Aorta (tissue), 5 donors: ENCODE measurements at places on chromosomes 7 and 10. TPM values are rescaled to one million over a fixed set of nuclear protein-coding genes. Genes with fewer than 3 reads are reported as not detected.
A peak's percentile ranks its signal among the peaks of the same experiment; 100 is the strongest.

GRCh38 chr7:4606797-4607196 is 75.3 kb upstream of the FOXK1 start:
- H3K4me3 ChIP-seq = no peak overlapping the region
- H3K36me3 ChIP-seq = no peaks in the 10 kb centered on the region
- peak; percentile 24 for DNase-seq
- no peaks in the 10 kb centered on the region for H3K4me1 ChIP-seq
- H3K27me3 ChIP-seq = peaks cover 2% of the 10 kb centered on the region

DNA sequence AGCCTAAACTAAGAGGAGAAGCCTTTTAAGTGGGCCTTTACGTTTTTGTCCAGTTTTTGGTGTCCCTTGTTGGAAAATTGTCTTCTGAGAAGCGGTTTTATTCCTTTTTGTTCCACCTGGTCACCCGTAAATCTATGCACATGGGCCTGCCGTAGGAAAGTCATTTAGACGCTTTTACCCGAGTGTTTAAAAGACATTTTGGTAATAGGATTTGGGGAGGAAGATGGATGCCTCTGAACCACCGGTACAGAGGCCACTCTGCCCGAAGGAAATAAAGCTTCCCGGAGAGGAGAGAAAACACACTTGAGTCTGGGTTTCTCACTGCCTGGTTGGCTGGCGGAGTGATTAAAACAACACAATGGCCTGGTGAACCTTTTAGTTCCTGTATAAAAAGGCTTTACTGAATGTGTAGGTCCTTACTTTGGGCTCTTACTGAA is 760 bp downstream of the THNSL1 start:
- H3K36me3 ChIP-seq = no peaks in the 10 kb centered on the region
- no peaks in the 10 kb centered on the region for H3K27me3 ChIP-seq
- H3K27ac ChIP-seq = peak overlapping the region; percentile 94
- H3K4me1 ChIP-seq = no peaks in the 10 kb centered on the region
- peak overlapping the region; percentile 84 for H3K4me3 ChIP-seq
- no peak for DNase-seq

DNA sequence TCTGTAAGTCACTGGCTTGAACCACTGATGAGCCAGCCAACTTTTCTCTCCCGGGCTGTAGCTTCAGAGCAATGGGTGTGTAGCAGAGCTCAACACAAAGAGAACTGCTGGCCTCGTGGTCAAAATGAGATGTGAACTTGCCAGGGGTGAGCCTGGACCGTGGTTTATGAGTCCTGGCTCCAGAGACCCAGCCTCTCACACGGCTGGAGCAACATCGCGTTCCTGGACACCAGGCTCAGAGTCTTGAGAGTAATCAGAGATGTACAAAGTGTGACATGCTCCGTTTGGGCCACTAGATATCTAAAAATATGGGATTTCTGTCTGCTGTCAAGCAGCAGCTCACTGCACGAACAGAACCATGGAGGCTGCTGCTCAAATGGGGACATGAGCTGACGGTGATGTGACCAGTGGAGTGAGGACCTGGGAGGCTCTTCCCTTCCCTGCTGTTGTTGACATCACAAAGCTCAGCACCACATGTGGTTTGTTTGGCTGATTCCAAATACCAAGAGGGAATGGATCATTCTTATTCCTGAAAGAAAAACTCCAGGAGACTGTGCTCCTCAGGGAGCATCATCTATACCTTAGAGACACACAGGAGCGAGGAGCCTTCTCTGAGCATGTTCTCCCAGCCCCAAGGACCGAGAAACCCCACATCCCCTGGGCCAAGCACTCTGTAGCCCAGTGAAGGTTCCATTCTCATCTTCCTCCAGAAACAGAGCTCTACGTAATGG is 9.2 kb upstream of the SVIL start:
- H3K4me3 ChIP-seq = no peak overlapping the region
- H3K4me1 ChIP-seq = peaks cover 2% of the 10 kb centered on the region
- peak overlapping the region; percentile 10 for H3K27ac ChIP-seq
- H3K36me3 ChIP-seq = no peaks in the 10 kb centered on the region
- H3K27me3 ChIP-seq = no peaks in the 10 kb centered on the region

- H3K27ac ChIP-seq = no peak overlapping the region
- no peaks in the 10 kb centered on the region for H3K4me1 ChIP-seq
- H3K36me3 ChIP-seq = no peaks in the 10 kb centered on the region
- DNase-seq = no peak
- no peak overlapping the region for H3K4me3 ChIP-seq
Observed at GRCh38 chr10:123236126-123236525, 81.9 kb downstream of the BUB3 start.

DNA sequence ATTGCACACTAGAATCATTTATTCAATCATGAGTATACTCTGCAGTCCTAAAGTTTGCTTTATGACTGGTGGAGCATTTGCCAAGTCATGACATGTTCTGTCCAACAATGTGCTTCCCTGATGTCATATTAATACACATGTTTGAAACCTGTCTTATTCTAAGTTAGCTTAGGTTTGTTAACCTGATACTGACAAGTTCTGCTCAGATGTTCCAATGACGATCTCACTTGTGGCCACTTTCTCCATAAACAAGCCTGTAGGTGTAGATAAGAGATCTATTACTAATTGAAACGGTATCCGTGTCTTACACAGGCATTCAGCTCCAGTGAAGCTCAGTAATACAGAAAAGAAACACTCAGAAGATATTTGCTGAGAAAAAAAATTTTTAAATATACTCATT is 64.9 kb downstream of the GPR37 start:
- H3K27ac ChIP-seq = no peak overlapping the region
- peaks cover 2% of the 10 kb centered on the region for H3K4me1 ChIP-seq
- H3K27me3 ChIP-seq = no peaks in the 10 kb centered on the region
- no peak for DNase-seq

DNA sequence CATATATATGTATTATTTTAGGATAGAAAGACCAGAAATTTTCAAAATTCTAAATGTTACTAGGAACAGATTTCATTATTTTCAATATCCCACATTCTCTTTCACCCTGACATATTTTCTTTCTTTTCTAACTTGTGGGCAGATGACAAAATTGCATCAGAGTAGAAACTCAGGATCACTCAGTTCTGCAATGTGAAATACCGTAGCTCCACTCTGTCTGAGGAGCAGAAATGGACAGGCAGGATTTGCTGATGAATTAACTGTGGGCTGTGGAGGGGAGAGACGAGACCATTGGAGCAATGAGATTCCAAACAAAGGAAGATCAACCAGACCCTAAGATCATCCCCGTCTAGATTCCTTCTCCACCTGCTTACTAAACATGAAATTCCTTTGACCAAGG is 37.0 kb upstream of the SVOPL start:
- no peak overlapping the region for H3K4me3 ChIP-seq
- no peaks in the 10 kb centered on the region for H3K36me3 ChIP-seq
- no peaks in the 10 kb centered on the region for H3K27me3 ChIP-seq
- H3K27ac ChIP-seq = no peak overlapping the region

- no peak for DNase-seq
- H3K36me3 ChIP-seq = no peaks in the 10 kb centered on the region
- H3K4me1 ChIP-seq = no peaks in the 10 kb centered on the region
- H3K4me3 ChIP-seq = no peak overlapping the region
- H3K27me3 ChIP-seq = peaks cover 2% of the 10 kb centered on the region
Observed at GRCh38 chr7:148474481-148475025, 116.0 kb upstream of the C7orf33 start.

- no peaks in the 10 kb centered on the region for H3K4me1 ChIP-seq
- H3K27me3 ChIP-seq = no peaks in the 10 kb centered on the region
- H3K27ac ChIP-seq = no peak overlapping the region
- H3K4me3 ChIP-seq = no peak overlapping the region
Observed at GRCh38 chr7:5360971-5361370, 62.7 kb downstream of the TNRC18 start.

DNA sequence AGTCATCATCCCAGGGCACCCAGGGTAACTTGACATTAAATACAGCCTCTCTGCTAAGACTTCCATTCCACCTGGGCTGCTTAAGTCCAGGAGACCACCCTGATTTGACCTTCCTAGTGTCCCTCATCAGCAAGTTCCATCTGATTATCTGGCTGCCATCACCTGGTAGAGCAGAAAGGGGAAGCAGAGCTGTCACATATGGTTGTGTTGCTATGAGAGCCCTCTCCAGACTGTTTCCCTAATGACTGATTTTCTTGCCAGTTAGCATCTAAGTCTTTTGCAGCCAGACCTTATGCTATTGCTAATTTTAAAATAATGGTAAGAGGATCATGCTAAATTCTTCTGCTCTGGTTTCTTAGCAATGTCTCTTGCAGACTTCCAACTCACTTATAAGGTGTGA is 38.7 kb downstream of the KCNH2 start:
- no peak for DNase-seq
- H3K4me3 ChIP-seq = no peak overlapping the region
- no peaks in the 10 kb centered on the region for H3K4me1 ChIP-seq

- no peak overlapping the region for H3K4me3 ChIP-seq
- no peaks in the 10 kb centered on the region for H3K27me3 ChIP-seq
- H3K36me3 ChIP-seq = no peaks in the 10 kb centered on the region
- peaks cover 10% of the 10 kb centered on the region for H3K4me1 ChIP-seq
- no peak for DNase-seq
Observed at GRCh38 chr7:134827889-134828288, 48.5 kb downstream of the CALD1 start.

GRCh38 chr10:62614389-62615157 is 189.9 kb upstream of the ADO start:
- no peaks in the 10 kb centered on the region for H3K36me3 ChIP-seq
- no peaks in the 10 kb centered on the region for H3K4me1 ChIP-seq
- no peak for DNase-seq
- H3K27me3 ChIP-seq = no peaks in the 10 kb centered on the region
- H3K27ac ChIP-seq = no peak overlapping the region

DNA sequence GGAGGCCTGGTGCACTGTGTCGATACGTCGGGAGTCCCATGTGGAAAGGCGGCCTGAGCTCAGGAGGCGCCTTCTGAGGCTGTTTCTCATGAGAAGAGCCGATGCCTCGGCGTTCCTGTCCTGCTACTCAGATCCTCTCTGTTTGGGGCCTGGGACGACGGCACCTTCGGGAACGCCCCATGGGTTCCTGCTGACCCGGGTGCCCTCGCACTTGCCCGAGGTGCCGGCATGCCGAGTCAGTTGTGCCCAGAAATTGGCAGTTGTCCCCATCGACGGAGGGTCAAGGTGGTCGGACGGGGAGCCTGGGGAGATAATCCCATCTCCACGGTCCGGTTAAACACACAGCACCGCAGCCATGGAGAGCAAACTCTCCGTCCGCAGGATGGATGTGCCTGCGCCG is 33.0 kb downstream of the NKX6-2 start:
- no peak overlapping the region for H3K27ac ChIP-seq
- DNase-seq = no peak
- H3K36me3 ChIP-seq = no peaks in the 10 kb centered on the region
- H3K4me3 ChIP-seq = no peak overlapping the region
- no peaks in the 10 kb centered on the region for H3K4me1 ChIP-seq
- no peaks in the 10 kb centered on the region for H3K27me3 ChIP-seq

DNA sequence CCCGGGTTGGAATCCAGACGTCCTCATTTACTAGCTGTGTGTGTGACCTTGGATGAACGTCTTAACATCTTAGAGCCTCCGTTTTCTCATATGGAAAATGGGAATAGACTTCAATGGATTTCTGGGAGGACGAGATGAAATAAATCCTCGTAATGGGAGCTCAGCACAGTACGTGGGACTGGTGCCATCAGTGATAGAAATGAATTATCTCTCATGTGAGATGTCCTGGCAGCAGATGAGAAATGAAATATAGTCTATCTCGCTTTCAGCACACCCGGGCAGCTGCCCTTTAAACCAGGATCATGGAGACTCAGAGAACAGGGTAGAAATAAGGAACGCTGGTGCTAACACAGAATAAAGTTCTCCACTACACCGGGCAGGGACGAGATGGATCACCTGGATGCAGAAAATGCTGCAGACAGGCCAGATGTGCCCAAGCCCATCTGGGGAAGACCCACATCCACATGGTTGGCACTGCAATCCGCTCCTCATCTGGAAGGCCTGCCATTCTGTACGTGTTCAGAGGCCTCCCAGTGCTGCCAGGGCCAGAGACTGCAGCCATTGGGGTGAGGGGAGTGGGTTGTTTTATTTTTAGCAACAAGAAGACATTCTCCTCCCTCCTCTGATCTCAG is 11.1 kb upstream of the EMX2 start:
- no peak overlapping the region for H3K27ac ChIP-seq
- no peak overlapping the region for H3K4me3 ChIP-seq
- no peaks in the 10 kb centered on the region for H3K36me3 ChIP-seq
- DNase-seq = no peak
- no peaks in the 10 kb centered on the region for H3K27me3 ChIP-seq

GRCh38 chr10:110444004-110444337 is 53.7 kb upstream of the DUSP5 start:
- no peaks in the 10 kb centered on the region for H3K4me1 ChIP-seq
- no peak overlapping the region for H3K27ac ChIP-seq
- H3K36me3 ChIP-seq = no peaks in the 10 kb centered on the region
- DNase-seq = no peak
- H3K4me3 ChIP-seq = no peak overlapping the region

DNA sequence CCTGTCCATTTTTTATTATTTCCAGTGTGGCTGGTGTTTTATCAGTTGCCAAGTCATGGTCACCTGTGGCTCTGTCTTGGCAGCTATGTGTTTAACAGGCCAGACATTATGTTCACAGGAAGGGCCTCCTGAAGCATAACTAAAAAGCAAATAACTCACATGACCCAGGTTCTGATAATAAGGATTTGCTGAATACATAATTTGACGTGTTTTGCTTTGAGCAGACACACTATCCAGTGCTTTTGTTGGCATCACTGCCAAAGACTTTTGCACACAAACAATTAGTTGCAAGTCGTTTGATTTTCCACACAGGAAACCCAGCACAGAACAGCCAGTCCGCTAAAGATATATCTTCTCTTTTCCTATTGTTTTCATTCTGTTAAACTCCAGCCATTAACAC is 173.6 kb downstream of the ARL4A start:
- H3K27me3 ChIP-seq = no peaks in the 10 kb centered on the region
- no peak overlapping the region for H3K27ac ChIP-seq
- H3K4me3 ChIP-seq = no peak overlapping the region
- no peak for DNase-seq
- no peaks in the 10 kb centered on the region for H3K36me3 ChIP-seq
- no peaks in the 10 kb centered on the region for H3K4me1 ChIP-seq

- DNase-seq = peak; percentile 87
- H3K27ac ChIP-seq = no peak overlapping the region
- H3K36me3 ChIP-seq = no peaks in the 10 kb centered on the region
Observed at GRCh38 chr10:30151581-30152389, 92.4 kb upstream of the JCAD start.

PRKAR2B gene
- total RNA-seq = 4.0 TPM

OPALIN gene
- not detected for total RNA-seq

CYP2C19 gene
- total RNA-seq = not detected
